ENCODE measurements at places on chromosomes 12 and 14.

DNA sequence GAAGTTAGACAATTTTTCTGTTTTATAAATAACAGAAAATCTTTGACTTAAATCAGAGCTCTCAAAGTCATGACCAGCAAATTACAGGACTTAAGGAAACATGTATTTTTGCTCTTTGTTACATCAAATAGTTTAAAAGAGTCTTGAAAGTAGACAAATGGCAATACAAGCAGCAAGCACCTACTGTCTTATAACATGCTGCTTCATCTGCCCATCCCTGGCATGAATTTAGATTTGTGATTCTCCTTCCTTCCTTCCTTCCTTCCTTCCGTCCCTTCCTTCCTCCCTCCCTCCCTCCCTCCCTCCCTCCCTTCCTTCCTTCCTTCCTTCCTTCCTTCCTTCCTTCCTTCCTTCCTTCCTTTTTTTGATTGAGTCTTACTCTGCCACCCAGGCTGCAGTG lies 715.6 kb upstream of the FLRT2 start:
- no peak for DNase-seq

DNA sequence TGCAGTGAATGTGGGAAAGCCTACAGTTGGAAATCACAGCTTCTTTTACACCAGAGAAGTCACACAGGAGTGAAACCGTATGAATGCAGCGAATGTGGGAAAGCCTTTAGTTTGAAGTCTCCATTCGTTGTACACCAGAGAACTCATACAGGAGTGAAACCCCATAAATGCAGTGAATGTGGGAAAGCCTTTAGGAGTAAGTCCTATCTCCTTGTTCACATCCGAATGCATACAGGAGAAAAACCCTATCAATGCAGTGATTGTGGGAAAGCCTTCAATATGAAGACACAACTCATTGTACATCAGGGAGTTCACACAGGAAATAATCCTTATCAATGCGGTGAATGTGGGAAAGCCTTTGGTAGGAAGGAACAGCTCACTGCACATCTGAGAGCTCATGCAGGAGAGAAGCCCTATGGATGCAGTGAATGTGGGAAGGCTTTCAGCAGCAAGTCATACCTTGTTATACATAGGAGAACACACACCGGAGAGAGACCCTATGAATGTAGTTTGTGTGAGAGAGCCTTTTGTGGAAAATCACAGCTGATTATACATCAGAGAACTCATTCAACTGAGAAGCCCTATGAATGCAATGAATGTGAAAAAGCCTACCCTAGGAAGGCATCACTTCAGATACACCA lies 24.6 kb downstream of the ZNF26 start:
- DNase-seq = no peak

DNA sequence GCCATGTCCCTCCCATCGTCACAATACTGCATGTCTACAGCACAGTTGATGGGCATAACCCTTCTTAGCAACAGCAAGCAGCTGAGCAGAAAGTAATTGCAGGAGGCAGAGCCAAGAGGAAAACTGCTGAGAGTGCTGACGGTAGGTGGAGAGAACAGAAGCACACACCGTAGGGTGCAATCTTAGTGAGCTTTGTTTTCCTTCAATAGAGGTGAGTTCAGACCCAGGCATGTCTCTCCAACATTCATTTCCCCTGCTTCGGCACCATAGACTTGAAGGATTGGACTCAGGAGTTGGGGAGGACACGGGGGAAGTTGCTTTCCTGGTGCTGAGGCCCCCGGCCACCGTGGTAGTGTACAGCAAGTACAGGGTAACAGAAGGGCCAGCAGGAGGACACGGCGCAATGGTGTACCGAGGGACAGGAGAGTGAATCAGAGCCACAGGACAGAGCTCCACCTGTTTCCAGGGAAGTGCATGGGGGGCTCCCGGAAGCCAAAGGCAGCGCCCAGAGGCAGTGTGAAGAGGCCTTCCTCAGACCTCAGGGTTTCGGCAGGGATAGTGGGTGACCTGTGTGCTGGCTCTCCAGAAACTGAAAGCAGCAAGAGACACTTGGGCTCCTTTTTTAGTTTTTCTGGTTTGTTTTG lies 36.3 kb upstream of the SINHCAF start:
- DNase-seq = no peak

DNA sequence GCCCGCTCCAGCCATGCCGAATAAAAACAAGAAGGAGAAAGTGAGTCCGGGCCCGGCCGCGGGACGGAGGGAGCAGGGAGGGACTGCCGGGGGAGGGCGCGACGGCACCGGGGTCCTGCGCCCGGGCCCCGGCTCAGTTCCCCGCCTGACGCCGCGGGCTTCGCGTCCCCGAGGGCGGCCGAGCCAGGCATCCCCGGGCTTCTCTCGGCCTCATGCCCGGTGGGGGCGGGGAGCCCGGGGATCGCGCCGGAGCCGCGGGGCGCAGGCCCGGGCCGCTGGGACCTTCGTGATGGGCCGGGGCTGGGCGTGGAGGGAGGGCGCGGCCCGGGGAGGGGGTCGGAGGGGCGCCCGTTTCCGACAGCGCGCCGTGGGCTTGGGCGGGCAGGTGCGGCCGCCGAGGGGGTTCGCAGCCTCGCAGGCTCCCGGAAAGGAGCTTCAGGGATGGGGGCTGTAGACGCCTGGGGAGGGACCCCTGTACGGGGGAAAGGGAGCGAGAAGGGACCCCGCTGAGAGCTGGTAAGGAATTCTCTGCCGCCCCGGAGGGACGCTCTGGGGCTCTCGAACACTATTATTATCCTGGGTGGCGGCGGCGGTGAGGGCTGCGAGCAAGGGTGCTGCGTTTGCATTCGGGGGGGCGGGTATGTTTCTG lies 496 bp downstream of the PPP2R5C start:
- no peak for DNase-seq

DNA sequence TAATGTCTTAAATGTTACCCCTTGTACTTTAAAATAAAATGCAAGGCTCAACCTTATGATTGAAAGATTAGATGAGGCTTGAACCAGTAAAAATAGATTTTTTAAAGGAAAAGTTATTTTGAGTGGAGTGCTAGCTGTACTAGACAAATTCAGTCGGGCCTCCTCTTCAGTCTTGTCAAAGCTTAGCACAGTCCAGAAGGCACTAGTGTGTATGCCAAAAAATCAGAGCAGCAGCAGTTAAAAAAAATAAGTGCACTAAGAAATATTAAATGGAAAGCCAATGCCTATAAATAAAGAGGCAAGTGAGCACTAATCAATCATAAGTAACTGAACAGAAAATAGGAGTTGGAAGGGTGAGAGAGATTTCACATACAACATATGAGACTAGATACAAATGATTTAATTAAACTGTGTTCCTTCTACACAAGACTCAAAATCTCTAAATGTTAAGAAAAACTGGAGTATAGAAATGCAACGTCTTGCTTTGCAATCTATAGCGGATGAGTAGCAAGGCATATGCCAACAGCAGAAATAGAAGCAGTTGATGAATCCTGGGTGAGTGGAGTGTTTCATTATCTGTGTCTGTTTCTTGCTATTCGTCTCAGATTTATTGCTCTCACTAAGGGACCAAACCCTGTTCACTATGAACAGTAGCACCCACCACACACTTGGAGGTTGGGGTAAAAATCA lies 172.1 kb downstream of the ETNK1 start:
- DNase-seq = no peak

DNA sequence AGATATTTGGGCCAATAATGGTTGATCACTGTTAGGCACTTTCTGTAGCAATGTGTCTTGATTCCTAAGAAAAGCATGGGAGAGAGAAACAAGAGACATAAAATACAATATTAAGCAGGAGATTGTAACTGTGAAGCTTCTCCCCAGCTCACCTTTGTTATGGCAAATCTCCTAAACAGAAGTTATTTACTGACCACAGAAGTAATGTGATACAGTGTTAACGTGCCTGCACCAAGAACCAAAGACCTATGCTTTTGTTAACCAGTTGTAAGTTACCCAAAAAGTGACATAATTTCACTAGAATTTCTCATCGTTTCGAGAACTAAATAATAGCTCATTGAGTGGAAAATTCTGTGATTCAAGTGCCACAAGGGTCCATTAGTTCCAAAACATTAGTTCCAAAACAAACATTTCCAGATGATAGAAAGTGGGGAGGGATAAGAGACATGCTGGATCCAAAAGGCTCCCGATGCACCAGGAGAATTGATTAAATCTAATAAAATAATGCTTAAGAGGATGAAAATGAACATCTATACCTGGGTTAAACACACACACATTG lies 14.3 kb downstream of the RERG start:
- DNase-seq = no peak

- DNase-seq = no peak
These were observed 11.7 kb upstream of the PRB4 start for GRCh38 chr12:11321980-11322379.

Measured in NK-92 treated with Interleukin-12 subunit alpha and Interleukin-12 subunit beta, amount 100 ng/mL, for 24 hours (cell line).